Lower leg skin (tissue), 4 donors: ENCODE measurements at places on chromosomes 1 and 21.

DNA sequence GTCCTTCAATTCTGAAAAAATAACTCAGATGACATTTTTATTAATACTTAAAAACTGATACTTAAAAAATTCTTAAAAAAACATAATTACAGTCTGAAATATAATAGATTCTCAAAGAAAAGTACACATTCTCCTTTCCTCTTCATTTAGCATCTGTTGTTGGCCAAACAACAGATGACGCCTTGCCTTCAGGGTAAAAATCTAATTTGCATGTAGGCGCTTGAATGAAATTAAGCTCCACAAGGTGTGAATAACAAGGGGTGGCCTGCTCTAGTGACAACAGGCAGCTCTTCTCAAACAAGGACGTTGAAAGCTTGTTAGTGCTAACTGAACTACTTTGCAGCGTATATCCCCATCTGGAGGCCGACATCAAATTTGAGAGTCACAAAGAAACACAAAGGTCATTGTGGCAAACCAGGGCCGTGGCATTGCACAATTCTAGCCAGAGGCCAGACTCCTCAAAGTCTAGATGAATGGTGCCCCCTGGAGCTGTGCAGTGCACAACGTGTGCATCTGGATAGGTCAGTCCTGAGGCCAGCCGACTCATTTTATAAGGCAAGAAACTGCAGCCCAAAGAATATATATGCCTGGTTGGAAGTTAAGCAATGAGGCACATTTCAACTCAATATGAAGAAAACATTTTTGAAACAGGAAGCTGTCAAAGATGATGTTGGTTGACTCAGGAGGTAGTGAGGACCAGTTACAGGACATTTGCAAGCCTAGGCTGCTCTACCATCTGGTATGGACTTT, 459.2 kb upstream of the RUNX1 start:
- peak; percentile 69 for DNase-seq

DNA sequence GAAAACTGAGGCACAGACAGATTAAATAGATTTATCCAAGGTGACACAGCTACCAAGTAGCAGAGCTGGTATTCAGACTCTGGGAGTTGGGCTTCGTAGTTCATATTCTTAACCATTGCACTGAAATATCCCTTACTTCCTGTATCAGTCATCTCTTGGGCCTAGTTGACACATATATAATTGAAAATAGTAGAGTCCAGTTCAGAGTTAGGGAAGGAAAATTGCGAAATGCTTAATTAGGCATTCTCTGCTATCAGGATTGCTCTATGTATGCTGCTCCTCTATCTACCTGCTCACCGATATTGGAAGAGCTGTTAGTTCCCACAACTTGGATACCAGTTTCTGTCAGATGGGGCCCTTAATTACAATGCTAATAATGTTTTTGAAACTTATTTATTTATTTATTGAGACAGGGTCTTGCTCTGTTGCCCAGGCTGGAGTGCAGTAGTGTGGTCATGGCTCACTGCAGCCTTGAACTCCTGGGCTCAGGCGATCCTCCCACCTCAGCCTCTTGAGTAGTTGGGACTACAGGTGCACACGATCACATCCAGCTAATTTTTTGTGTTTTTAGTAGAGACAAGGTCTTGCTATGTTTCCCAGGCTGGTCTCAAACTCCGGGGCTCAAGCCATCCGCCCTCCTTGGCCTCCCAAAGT, 8.2 kb downstream of the RCOR3 start:
- DNase-seq = no peak

GRCh38 chr1:81226603-81226928, 574.2 kb upstream of the ADGRL2 start:
- no peak for DNase-seq

- no peak for DNase-seq
Observed at GRCh38 chr1:66326867-66327266, 207.1 kb upstream of the SGIP1 start.

GRCh38 chr21:43664358-43664757, 5.0 kb downstream of the RRP1B start:
- peak; percentile 48 for DNase-seq

- no peak for DNase-seq
Observed at GRCh38 chr1:205980237-205980870, 22.8 kb downstream of the RAB7B start.

DNA sequence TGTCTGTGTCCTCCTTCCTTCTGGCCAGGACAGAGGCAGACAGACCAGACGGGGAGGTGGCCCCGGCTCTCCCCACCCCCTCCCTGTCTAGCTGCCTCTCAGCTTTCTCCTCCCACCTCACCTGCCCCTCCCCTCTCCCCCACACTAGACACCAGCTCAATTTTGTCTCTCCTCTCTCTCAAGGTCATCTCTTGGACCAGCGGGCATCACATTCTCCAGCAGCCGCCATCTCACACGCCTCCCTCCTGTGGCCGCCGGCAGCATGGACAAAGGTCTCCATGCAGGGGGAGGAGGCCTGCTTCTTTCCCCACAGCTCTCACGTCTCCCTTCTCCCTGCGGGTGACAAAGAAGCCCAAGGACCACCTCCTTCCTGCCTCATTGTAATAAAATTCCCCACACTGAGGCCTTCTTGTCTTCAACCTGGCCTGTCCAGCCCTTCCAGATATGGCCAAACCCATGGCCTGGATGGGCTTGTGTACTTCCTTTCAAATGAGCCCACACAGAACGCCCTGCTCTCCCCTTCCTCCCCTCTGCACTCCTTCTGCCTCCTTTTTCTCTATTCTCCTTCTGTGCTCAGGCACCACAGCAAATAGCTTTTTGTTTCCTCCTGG, 14.6 kb downstream of the OPTC start:
- no peak for DNase-seq

GRCh38 chr21:16305686-16306085, 575.9 kb downstream of the USP25 start:
- no peak for DNase-seq

- DNase-seq = no peak
Observed at GRCh38 chr1:183301239-183301638, 115.2 kb downstream of the LAMC2 start.

- no peak for DNase-seq
Observed at GRCh38 chr1:205590777-205591513, 40.9 kb downstream of the ELK4 start.

- DNase-seq = no peak
Observed at GRCh38 chr1:119879510-119880434, 16.5 kb downstream of the ADAM30 start.

GRCh38 chr1:36303650-36304360, 2.4 kb upstream of the SH3D21 start:
- DNase-seq = peak; percentile 85

DNA sequence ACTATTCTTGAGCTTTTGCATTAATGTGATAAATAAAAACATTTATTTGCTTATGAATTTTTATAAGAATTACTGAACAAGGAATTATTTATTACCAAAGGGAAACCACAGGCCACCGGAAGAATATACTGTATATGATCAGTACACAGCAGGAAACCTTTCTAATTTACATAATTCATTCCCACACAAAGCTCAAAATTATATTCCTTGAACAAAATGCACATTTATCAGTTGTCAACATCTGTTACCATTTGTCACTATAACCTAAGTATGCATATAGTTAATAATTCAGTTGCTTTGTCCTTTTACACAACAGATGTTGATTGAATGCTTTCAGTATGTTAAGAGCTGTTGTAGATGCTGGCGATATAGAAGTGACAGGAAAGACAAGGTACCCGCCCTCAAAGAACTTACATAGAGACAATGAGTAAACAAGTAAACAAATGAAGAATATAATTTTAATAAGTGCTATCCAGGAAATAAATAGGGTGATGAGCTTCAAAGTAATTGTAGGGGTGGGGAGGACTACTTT, 27.2 kb downstream of the VPS45 start:
- DNase-seq = no peak

- peak; percentile 61 for DNase-seq
Observed at GRCh38 chr21:46247699-46248421, 19.3 kb upstream of the LSS start.

DNA sequence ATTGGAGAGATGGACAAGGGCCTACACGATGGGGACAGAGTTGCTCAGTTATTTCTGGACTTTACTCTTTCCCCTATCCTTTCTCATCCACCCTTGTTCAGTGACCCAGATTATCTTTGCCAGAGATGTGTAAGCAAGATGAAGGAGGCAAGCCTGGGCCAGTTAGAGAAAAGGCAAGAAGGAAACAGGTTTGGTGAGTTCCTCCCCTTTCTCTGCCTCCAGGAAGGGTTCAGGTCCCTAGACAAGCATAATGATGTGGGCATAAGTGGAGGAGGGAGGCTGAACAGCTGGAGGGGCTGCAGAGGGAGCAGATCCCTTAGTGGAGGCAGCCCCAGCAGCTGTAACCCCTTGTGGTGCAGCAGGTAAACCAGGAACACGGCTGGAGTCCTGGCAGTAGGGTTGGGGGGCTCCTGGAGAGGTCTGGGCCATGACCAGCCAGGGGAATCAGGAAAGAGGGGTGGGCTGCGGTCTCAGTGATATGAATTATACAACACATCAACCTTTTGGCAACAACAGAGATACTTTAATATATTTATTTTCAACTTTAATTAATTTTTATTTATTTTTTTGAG, 9.2 kb upstream of the CDC42 start:
- DNase-seq = peak; percentile 56

DNA sequence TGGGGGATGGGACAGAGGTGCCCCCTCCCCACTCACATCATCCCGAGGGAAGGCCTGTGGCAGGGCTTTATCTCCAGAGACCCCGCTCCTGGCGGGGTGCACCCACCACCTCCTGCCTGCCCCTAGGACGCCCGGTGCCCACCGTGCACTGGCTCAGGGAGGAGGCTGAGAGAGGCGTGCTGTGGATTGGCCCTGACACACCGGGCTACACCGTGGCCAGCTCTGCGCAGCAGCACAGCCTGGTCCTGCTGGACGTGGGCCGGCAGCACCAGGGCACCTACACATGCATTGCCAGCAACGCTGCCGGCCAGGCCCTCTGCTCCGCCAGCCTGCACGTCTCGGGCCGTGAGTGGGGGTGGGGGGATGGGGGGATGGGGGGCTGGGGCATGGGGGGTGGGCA, 71.7 kb downstream of the TRIM11 start:
- DNase-seq = no peak

- DNase-seq = no peak
Observed at GRCh38 chr1:194084755-194085154, 898.3 kb upstream of the B3GALT2 start.

DNA sequence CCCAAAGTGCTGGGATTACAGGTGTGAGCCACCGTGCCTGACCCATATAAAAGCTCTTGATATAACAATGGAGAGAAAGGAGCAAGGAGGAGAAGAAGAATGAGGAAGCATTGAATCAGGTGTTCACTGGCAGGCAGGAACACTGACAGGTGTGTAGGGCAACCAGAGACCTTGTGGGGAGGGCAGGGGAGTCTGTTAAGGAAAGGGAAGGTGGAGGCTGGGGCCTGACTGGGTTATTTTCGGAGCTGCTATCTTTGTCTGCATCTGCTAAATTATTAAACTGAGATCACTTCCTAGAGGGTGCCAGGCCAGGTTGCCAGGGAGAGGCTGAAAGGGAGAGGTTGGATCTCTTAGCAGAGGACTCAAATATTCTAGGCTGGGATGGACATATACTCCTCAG, 6.8 kb upstream of the TRNP1 start:
- no peak for DNase-seq

- peak; percentile 34 for DNase-seq
Observed at GRCh38 chr1:19062258-19063029, 106.0 kb upstream of the IFFO2 start.

- DNase-seq = no peak
Observed at GRCh38 chr1:30689901-30690645, 33.3 kb downstream of the MATN1 start.

GRCh38 chr1:80656014-80656636, 1144.6 kb upstream of the ADGRL2 start:
- DNase-seq = no peak

- no peak for DNase-seq
Observed at GRCh38 chr1:10402729-10403274, 3.9 kb downstream of the PGD start.

- no peak for DNase-seq
Observed at GRCh38 chr1:27601771-27602461, 2.0 kb downstream of the AHDC1 start.

DNA sequence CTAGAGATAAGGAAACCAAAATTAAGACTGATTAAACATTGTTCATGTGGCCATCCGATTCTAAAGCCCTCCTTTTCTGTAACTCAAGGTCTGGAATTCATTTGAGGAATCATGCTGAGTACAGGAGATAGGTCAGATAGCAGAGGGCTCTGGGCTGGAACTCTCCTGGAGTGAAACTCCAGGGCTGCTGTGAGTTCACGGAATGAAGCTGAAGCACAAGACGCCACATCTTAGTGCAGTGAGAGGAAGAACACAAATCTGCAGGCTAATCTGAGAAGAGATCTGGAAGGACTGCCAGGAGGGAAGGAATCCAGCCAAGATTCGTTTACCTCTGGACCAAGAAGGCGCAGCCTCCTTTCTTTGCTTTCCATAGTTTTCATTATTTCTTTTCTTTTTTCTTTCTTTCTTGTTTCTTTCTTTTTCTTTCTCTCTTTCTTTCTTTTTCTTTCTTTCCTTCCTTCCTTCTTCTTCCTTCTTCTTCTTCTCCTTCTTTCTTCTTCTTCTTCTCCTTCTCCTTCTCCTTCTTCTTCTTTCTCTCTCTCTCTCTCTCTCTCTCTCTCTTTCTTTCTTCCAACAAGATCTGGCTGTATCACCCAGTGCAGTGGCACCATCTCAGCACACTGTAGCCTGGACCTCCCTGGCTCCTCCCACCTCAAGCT, 74.8 kb upstream of the ATP1B1 start:
- DNase-seq = no peak

- DNase-seq = no peak
Observed at GRCh38 chr21:35095859-35096291, 46.8 kb upstream of the RUNX1 start.

DNA sequence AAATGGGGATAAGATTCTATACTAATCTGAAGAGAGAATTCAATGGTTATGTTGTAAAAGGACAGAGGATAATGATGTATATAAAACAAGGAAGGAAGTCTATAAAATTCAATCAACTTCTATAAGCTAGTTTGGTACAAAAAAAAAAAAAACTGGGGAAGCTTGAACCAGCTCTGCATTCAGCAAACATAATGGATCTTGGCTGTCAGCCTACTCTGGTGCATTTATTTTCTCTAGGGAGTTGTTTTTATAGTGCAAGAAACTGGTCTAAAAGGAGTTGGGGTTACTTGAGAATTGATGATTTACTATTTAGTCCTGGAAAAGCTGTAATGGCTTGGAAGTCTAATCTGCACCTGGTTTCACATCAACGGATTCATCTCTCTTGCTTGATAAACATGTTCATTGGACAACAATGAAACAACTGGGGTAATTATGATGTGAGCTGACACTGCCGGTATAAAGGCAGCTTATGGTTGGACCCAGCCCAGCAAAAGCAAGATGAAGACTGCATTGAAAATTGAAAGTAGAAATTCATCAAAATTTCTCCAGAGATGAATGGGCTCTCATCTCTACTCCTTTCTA, 199.4 kb upstream of the NRIP1 start:
- DNase-seq = no peak

DNA sequence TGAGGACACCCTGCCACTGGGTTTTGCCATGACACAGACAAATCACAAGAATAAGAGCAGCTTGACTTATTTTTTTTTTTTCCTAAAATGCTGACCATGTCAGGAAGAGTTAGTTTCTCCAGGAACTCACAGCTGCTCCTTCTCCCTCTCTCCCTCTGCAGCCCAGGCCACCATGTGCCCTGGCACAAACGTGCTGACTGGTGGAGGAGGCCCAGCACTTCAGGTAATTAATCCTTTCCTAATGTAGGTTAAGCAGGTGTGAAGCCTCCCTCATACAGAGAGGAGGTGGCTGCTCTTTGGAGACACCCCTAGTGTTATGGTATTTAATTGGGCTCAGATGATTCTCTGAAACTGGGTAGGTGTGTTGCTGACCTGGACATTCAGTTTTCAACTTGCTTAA, 129.8 kb upstream of the USH2A start:
- DNase-seq = no peak
